ENCODE measurements at places on chromosomes 5 and 9.

GRCh38 chr5:121758615-121759014, 93.1 kb upstream of the FTMT start:
- DNase-seq = no peak

DNA sequence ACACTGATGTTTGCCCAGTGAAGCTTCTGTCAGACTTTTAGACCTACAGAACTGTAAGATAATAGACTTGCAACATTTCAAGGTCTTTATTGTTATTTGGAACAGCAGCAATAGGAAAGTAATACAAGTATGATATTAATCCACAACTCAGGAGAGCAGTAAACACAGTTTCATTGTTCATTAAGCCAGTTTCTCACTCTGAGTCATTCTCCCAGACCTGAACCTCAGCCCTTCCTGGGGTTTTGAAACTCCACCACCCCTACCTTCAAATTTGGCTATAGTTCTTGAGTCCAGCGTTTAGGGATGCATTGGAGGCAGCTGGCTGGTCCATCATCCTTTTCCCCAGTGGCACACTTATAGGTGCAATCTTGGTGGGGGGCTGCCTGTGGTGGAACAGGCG, 203.2 kb downstream of the RAB3C start:
- DNase-seq = no peak

DNA sequence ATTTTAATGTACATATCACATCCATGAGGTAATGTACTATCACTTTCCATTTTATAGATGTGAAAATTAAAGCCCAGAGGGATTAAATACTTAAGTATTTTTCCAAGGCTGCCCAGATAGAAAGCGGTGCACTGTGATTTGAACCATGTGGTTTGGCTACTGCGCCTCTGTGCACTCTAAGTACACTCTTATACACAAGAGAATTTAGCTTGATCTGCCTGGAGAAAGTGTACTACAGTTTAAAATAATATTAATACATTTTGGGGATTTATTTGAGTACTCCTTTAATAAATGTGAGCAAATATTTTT, 360.4 kb upstream of the ACTBL2 start:
- DNase-seq = no peak

- DNase-seq = no peak
Measured at GRCh38 chr9:87471746-87472145, 25.9 kb upstream of the DAPK1 start.

GRCh38 chr5:89168766-89169165, 285.8 kb upstream of the MEF2C start:
- no peak for DNase-seq

GRCh38 chr5:163943546-163943945, 438.1 kb downstream of the MAT2B start:
- no peak for DNase-seq

GRCh38 chr9:127128341-127129072, 6.1 kb upstream of the ANGPTL2 start:
- DNase-seq = no peak

DNA sequence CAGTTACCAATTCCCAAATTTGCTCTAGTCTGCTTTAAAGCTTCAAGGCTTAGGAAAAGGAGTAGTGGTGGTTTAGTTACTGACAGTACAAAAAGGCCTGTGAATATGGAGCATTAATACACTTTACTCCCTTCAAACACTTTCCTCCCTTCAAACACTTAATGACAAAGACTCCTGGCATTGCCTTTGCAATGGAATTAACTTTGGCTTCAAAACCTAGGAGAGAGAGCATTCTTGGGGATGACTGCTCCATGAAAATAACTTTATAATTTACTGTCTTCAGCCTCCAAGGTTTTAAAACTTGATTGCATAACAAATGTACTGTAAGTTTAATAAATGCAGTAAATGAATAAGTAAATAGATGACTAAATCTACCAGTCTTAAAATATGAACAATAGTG, 185.6 kb downstream of the TRPM3 start:
- no peak for DNase-seq
